ENCODE measurements at places on chromosomes 12 and 14.

GRCh38 chr12:93994721-93995120, 153.7 kb upstream of the PLXNC1 start:
- DNase-seq = no peak

DNA sequence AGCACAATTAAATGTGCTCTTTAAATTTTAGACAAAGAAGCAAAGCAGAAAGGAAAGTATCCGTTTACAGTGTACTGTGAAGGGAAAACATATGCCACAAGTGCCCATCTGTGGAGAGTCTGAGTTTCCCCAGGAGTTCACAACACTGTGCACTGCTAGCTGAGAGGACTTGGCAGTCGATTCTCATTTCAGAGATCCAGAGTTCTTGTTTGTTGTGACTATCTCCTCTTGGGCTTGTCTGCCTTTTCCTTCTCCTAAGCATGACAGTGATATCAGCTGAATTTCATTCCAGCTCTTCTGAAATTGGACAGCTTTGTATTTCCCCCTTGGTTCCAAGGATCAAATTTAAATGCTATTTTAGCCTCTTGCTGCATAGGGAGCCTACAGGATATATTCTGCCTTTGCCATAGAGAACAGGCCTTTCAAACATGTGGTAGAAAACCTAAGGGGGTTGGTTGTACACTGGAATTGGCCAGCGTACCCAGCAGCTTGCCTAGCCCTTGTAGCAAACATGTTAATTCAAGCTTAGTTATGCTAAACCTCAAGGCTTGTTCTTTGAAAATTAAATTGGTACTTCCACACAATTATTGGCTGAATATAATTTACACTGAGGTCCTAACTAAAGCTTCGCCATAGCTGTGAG, 259.2 kb upstream of the NOVA1 start:
- DNase-seq = no peak

GRCh38 chr12:100860611-100861010, 66.0 kb downstream of the ANO4 start:
- DNase-seq = no peak

- DNase-seq = no peak
Observed at GRCh38 chr14:39875028-39875427, 442.8 kb upstream of the FBXO33 start.

GRCh38 chr14:93804654-93805053, 16.4 kb upstream of the PRIMA1 start:
- DNase-seq = no peak

DNA sequence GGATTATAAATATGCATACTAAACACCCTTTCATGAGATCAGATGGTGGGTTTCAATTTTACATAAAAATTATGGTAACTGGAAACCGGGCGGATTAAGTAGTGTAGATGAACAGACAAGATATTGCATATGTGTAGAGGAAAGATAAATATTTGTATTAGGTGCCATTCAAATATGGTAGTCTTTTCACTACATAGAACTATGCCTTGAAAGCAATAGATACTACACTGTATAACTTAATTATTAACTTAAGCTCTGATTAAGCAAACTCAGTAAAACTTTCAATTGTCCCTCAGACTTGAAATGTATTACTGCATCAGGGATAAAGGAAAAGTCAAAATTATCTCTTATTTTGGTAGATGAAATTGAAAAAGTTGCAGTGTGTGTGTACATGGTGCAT, 1.9 kb downstream of the PTPN21 start:
- no peak for DNase-seq

- no peak for DNase-seq
Observed at GRCh38 chr14:105937253-105938054, 411.1 kb downstream of the TMEM121 start.

DNA sequence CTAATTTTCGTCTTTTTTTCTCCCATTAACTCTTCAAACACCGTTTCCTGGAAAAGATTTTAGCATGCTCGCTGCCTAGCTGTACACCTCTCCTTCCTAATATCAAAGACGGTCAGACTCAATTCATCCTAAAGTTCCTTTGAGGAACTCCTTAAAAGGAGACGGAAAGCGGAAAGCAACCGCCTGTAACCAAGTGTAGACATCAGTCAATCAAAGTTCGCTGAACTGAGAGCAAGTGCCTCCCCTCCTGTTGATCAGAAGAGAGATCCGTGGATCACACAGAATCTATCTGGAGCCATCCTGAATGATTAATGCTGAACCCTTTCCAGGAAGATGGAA, 412 bp upstream of the TEP1 start:
- no peak for DNase-seq

DNA sequence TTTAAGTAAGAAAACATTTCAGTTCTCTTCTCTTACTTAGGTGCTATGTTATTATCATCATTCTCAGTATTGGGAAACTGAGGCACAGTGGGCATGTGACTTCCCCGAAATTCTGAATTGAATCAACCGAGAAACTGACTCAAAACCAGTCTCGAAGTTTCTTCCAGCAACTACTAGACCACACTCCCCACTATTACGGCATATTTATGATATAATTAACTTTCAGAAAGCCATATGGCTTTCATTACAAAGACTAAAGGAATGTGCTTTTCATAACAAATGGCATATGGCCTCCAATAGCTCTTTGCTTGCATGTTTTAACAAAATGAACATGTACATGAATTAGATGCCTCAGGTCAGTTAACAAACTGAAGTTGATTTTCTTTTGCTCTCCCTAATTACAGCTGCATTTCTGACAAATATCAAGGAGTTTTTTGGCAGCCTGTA, 182.9 kb upstream of the SLC38A2 start:
- no peak for DNase-seq

GRCh38 chr12:50050410-50051098, 6.8 kb upstream of the ASIC1 start:
- DNase-seq = no peak

DNA sequence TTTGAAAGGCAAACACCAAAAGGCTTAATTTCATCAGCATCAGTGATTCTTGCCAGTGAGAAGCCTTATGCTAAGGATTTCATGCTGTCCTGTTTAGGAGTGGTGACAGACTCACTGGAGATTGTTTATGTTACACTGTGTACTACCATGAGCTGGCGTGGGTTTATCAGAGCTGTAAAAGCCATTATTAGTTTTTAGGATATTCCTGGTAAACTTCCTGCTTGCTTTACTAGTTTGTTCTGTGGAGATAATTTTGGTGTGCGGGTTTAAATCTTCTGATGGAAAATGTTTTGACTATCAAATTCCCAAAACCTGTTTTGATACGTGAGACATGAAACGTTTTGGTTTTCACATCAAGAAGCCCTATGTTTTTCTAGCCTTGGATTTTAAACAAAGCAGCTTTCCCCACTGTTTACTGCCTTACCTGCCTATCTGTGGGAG, 15.2 kb downstream of the PPFIBP1 start:
- DNase-seq = no peak

- no peak for DNase-seq
Observed at GRCh38 chr12:50132505-50133135, 20.6 kb downstream of the COX14 start.

- no peak for DNase-seq
Observed at GRCh38 chr12:39830852-39831520, 211.4 kb upstream of the ABCD2 start.

DNA sequence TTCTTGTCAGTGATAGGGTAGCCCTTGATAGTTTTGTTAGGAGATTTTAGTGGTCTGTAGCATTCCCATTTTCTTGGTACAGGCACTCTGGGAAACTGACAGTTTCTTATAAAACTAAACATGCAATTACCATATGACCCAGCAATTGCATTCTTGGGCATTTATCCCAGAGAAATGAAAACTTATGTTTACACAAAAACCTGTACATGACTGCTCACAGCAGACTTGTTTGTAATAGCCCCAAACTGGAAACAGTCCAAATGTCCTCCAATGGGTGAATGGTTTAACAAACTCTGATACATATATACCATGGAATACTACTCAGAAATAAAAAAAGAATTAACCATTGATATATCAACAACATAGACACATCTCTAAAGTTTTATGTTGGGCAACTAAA, 75.5 kb downstream of the BORCS5 start:
- no peak for DNase-seq

DNA sequence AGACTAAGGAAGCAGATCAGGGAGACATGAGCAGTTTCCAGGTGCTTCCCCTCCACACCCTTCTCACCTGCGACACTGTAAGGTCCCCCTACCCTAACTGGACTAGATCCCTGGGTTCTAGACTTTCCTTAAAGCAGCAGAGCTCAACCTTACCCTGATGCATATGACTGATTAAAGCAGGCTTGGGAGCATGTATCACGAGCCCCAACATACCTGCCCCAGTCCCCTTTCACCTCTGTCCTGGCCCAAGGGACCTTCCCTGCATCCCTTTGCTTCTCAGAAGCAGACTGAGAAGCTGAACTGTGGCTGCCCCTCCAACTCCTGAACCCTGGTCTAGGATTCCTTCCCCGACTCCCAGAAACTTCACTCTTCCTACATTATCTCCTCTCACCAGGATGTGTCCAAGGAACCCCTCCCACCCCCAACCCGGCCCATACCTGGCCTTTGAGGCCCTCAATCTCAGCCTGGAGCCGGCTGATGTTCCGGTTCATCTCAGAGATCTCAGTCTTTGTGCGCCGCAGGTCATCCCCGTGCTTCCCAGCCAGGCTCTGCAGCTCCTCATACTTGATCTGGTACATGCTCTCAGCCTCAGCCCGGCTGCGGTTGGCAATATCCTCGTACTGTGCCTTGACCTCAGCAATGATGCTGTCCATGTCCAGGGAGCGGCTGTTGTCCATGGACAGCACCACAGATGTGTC, 5.4 kb downstream of the KRT8 start:
- DNase-seq = no peak

GRCh38 chr12:8572507-8572906, 31.8 kb upstream of the CLEC4E start:
- DNase-seq = no peak

GRCh38 chr12:11732023-11732422, 82.5 kb downstream of the ETV6 start:
- DNase-seq = no peak

- no peak for DNase-seq
Observed at GRCh38 chr14:52861403-52861802, 70.0 kb upstream of the GNPNAT1 start.

DNA sequence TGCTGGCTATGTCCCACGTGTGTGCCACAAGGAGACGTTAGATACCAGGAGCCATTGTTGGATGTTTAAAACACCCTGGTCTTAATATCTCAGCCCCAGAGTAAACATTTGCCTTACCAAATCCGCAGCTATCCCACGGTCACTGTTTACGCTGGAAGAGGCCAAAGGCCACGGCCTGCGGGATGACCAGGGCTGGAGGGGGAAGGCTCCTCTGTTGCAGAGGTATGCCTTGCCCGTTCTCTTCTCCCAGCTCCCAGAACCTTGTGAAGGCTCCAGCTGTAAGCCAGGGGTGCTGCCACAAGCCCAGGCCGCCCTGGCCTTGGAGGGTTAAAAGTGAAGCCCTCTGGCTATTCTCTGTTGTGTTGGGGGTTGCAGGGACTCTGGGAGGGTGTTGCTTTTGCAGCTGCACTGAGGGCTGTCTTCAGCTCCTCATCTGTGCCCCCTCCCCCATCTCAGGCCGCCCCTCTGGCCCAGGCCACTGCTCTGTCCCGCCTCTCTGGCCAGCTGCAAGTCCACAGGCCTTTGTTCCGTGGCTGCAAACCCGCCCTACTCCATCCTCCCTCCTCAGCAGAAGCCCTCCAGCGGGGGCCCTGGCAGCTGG, 2.5 kb downstream of the PLEKHG3 start:
- no peak for DNase-seq

DNA sequence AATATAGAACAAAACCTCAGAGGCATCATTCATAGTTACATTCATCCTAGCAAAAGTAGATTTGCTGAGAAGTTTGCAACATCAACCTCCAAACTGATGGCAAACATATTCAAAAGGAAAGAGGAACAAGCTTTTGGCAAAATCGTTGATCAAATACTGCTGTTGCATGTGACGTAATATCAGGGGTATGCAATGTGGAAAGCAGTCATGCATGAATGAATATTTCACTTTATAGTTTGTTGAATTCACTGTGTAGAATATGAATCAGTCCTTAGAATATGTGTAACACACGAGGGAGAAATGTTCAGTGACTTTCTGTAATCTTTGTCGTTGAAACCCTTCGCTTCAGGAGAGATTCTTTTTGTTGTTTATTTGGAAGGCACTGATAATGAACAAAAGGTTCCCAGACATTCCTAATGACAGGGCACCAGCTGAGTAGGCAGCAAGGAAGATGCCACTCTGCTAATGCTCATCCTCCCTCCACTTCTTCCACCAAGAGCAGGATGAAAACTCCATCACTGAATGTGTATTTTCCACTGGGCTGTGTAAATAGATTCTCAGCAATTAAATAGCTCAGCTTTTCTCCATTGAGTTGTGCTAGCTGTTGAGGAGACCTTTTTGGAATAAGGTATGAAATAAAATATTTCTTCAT, 126.1 kb downstream of the PELI2 start:
- no peak for DNase-seq

- DNase-seq = no peak
Observed at GRCh38 chr12:120101617-120102016, 14.9 kb downstream of the RAB35 start.

GRCh38 chr14:20667957-20668356, 16.4 kb upstream of the RNASE4 start:
- no peak for DNase-seq

- DNase-seq = peak; percentile 100
Observed at GRCh38 chr12:91326058-91327027, 143.7 kb upstream of the DCN start.

DNA sequence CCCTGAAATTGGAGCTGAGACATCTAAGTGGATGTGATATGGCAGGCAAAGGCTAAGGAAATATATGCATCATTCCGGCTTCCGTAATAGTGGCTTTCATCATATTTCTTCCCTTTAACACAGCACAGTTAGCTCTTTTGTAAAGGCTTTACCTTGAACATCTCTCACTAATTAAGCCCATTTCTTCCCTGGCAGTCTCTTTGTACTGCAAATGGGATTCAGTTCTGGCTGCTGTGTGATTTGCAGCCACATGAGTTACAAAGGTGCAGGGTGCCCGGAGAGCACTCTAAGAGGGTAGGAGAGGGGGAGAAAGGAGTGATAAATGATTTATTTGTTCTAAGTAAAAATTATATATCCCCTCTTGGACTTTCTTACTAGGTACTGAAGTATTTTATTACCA, 232.1 kb upstream of the CCDC196 start:
- no peak for DNase-seq

DNA sequence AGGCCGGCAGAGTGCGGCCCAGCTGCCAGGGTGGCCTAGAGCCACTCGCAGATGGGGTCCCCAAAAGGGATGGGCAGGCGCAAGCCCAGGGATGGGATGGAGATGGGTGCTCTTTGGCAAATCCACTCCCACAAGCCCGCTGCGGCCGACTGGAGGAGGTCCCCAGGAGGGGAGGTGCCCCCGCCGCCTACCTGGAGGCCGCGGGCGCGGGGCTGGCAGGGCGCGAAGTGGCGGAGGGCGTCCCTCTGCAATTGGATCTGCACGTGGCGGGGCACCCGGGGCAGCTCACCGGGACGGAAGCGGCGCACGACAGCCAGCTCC, 730 bp downstream of the PPP1R3E start:
- no peak for DNase-seq

- no peak for DNase-seq
Observed at GRCh38 chr14:72651714-72652113, 242.2 kb downstream of the DPF3 start.

DNA sequence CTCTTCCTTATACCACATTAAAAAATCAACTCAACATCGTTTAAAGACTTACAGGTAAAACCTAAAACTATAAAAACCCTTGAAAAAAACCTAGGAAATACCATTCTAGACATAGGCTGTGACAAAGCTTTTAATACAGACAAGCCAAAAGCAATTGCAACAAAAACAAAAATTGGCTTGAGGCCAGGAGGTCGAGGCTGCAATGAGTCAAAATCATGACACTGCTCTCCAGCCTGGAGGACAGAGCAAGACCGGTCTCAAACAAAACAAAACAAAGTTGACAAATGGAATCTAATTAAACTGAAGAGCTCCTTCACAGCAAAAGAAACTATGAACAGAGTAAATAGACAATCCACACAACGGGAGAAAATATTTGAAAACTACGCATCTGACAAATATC, 1057.8 kb downstream of the FSCB start:
- DNase-seq = no peak
